ENCODE measurements at places on chromosomes 1 and 21.
A peak's percentile ranks its signal among the peaks of the same experiment; 100 is the strongest.

DNA sequence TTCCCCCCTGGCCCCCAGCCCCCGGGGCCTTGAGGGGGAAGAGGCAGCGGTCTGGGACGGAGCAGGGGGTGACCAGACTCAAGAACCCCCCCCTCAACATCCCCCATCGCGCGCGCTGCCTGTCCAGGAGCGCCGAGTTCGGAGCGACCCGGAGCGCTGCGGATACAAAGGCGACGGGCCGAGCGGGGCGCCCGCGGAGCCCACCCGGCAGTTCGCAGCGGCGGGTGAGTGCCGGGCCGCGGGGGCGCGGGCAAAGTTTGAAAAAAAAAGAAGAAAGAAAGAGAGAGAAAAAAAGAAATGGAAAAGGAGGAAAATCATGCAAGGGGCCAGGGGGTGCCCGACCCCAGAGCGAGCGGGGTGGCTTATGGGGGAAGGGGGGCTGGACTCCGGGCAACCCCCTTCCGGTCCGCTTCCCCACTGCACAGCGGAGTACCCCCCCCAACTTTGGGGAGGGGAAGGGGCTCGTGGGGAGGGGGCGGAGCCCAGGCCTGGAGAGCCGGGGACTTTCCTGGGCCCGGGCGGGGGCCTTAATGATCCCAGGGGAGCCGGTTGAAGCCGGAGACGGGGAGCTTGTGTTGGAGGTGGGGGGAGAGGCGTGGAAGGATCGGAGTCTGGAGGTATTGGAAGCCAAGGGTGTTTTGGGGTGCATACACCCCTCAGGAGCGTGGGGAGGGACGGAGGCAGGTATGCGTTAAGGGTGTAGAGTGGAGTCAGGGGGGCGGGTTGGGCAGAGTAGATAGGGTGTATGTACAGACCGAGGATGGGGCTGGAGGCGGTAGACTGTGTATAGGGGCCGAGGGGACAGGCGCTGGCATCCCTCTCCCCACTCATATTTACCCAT, 502 bp downstream of the VANGL2 start:
- DNase-seq = no peak

DNA sequence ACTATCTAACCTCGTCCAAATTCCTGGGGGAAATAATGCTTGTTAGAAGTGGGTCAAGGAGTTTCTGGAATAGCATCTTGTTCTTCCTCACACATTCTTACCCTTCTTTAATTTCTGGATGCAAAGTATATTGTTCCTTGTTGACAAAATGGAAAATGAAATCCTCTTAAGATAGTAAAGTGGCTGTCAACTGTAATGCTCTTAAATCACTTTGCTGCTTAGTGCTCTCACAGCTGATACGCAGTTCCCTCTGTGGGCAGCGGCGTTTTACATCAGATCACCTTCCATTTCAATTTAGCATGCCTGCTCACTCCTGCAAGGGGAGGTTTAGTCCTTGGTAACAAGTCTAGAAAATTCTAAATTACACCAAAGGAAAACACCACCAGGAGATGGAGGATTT, 113.1 kb downstream of the DNM3 start:
- no peak for DNase-seq

GRCh38 chr1:8987881-8988617, 38.2 kb downstream of the SLC2A7 start:
- peak; percentile 45 for DNase-seq

- no peak for DNase-seq
These were observed 68.2 kb downstream of the TMEM53 start for GRCh38 chr1:44605914-44606615.

- no peak for DNase-seq
These were observed 51.6 kb downstream of the BACH1 start for GRCh38 chr21:29350246-29350779.

DNA sequence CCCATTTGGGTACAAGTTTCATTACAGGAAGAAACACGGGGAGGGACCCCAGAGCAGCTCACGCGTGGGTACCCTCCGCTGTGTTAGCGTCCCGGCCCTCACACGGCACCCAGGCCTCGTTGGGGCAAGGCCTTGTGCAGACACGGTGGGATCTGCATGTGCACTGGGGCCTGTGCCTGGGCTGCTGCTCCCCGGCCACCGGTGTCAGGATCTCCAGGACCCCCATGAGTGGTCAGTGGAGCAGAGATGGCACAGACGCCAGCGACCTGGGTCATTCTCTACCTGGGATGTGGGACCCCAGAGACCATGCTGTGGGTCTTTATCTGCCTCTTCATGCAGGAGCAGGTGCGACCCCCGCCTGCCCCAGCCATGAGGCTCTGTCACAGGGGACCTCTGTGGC, 5.4 kb upstream of the SAMD11 start:
- DNase-seq = no peak

GRCh38 chr1:2344744-2345296, 46.5 kb downstream of the MORN1 start:
- no peak for DNase-seq

- DNase-seq = no peak
These were observed 28.5 kb upstream of the HYI start for GRCh38 chr1:43482215-43482614.

- no peak for DNase-seq
These were observed 12.4 kb downstream of the PSEN2 start for GRCh38 chr1:226882631-226883409.

GRCh38 chr1:30409476-30410152, 313.8 kb downstream of the MATN1 start:
- DNase-seq = no peak

DNA sequence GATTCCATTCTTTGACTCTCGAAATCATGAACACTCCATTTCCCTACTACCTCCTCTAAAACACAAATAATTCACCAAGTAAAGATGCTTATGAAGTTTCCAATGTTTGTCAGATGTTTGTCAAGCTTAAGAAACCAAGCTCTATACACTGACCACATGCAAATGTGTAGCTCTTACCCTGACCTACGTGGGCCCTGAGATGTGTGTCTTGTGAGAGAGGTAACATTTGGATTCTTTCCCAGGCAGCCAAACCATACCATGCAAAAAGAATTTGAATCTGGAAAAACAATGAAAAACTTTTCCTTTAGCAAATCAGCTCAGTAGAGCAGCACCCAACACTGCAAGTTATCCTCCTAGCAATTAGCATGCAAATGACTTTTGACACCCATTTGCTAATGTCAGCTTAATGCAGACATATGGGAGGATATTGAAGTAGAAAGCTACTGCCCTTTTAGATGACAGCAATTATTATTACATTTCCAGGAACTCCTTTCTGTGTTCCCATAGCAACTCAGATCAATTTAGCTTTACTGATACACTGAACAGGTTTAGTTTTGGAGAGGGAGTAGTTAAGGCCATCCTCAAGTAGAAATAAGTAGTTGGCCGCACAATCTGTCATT, 83.2 kb upstream of the RGS4 start:
- DNase-seq = no peak

GRCh38 chr1:235329139-235329902, 951 bp downstream of the GGPS1 start:
- peak; percentile 57 for DNase-seq

GRCh38 chr1:6157132-6157527, 23.0 kb downstream of the CHD5 start:
- DNase-seq = no peak

DNA sequence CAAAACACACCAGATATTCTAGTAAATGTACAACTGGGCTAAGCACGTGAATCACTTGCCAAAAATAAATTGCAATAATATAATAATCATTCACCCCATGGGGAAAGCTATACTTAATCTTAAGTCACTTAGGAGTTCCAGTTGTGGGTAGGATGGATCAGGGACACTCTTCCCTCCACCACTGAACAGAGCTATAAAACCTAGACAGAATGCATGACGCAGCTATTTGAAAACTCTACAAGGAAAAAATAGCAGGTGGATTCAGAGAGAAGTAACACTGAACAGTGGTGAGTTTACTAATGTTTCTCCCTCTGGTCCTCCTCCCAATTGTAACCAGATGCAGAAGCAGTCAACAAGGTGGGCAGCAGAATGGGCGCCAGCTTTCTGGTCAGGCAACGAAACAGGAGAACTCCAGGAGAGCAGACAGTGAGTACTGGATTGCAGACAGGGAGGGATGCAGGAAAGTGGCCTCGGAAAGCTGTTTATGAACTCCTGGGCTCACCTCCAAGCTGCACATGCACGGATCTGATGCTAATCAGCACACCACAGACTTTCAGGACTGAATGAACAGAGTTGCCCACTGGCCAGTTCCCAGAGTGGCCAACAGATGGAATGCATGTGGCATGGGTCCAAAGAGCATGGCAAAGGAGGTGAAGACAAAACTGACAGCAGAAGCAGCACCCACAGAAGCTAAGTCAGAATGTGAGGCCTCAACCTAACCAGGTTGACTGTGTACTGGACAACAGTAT, 41.4 kb downstream of the TARBP1 start:
- DNase-seq = no peak

DNA sequence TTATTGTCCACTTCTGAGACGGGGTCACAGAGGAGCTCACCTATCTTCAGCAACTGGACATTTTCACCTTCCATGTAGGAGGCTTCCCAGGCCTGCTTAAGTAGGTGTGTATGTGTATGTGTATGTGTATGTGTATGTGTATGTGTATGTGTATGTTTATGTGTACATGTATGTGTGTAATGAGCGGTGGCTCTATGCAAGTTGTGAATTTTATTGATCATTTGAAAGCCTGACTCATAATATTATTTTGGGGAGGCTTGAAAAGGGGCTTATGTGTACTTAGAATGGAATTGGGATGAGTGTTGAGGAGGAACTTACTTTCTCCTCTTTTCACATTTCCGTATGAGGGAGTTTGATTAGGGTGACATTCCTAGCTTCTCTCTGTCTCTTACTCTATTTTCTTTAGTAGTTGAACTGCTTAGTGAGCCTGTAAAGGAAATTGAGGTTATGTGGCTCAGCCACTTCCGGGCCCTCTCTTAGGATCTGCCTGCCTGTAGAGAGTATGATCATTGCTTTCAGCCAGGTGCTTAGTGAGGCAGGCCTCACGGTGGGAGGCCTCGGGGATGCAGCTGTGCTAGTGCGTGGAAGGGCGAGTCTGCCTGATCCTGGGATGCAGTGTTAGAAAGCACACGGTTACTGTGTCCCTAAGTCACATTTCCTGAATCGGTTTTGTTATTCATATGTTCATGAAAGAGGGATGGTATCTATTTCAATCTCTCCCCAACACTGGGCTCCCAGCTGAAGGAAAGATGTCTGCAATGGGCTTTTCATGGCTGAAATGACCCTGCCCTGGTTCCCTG, 61.0 kb downstream of the IER5 start:
- peak; percentile 70 for DNase-seq

DNA sequence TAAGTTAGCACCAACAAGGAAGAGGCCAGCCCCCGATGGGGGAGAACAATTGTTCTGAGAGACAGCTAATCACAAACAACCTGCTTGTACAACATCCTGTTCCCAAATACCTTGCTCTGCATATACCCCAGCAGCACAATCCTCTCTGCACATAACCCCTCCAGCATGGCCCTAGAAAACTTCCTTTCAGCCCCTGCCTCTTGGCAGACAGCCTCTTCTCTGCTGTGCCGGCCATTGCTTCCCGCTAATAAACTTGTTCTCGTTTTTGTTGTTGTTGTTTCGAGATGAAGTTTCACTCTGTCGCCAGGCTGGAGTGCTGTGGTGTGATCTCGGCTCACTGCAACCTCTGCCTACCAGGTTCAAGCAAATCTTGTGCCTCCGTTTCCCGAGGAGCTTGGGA, 392.7 kb downstream of the SMYD3 start:
- no peak for DNase-seq

GRCh38 chr1:80961464-80962190, 839.1 kb upstream of the ADGRL2 start:
- no peak for DNase-seq

GRCh38 chr1:186559601-186560116, 98.7 kb upstream of the PDC start:
- no peak for DNase-seq

DNA sequence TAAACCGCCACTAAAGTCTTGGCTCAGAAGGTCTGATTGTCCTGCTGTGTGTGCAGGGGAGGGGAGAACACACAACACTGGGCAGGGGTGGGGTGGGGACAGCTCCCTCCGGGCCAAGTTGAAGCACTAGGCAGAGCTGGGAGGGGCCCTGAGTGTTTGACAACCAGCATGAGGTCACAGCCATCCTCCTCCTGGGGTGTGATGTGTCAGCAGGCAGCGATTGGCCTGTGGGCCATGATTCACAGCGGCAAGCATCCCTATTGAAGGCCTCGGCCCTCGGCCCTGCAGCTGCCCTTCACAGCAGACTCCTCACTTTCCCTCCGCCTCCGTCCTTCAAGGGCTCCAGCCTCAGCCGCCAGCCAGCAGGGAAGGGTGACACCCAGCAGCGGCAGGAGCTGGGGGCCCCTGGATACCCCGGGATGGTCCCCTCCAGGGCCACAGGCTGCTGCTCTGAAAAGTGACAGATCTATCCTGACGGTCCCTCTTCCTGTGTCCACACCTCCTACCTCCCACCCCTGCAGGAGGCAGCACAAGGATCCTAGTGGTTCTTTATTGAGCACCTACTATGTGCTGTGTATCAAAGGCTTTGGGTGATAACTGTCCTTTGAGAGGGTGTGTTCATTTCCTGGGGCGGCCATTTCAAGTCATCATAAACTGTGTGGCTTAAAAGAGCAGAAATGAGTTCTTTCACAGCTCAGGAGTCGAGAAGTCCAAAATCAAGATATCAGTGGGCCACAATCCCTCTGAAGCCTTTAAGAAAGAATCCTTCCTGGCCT, 66.0 kb upstream of the SLC25A33 start:
- no peak for DNase-seq

DNA sequence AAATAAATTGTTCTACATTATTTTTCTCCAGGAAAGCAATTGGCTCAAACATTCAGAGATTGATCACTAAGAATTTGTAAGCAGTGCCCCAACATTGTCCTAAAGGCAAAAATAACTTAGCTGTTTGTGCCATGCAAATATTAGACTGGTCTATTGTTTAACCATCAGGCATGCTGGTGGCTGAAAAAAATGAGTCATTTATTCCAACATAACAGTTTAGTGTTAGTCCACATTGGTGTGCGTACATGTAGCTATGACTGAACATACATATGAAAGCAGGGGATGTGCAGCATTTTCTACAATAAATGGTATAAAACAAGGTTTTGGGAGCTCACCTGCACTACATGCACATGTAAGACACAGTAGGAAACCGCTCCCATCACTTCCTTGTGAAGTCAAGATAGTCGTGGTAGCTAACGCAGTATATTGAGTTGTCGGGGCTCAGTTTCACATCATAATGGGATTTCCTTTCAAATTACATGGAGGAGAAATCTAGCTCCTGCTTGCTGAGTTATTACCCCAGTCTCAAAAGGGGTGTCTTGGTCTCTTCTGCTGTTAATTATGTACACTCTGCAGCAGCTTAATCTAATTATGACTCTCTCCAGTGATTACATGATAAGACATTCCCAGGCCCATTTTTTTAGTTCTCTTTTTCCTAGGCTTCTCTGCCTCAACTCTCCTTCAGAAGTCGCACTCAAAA, 199.4 kb downstream of the LYPLAL1 start:
- no peak for DNase-seq

DNA sequence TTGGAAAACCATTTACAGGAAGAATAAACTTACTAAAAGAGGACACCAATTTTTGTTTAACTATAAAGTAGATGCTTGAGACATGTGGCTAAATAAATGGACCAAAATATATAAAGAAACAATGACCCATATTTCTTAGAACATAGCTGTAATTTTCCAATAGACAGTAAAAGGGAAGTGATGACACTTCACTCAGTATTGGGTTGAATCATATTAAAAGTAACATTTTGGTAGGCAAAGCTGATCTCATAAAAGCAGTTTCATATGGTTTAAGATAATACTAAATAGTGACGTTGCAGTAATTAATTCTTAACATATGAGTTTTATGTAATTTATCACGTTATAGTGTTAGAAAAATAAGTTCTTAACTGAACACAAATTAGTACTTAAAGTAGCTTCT, 308.9 kb upstream of the RUNX1 start:
- no peak for DNase-seq

All from CD4-positive, alpha-beta T cell treated with Interferon alpha-2 for 1 hour (primary cell).